Right hindlimb (tissue), 1 donor: ENCODE measurements at places on chromosomes 4 and X.

DNA sequence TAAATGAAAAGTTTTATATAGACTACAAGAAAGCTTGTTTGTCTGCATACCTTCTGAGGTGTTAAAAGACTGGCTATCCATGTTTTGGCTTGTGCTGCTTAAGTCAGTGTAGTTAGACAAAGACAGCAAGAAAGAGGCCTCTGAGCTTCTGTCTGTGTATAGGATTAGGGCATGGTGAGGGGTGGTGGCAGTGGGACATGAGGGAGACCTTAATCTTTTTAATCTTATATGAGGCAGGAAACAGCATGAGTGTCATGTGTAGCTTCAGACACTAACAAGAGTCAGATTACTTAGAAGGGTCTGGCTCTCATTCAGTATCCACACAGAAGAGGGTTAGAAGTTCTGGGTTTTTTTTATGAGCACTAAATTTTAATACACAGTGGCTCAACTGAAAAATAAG, 213.3 kb downstream of the GABRG1 start:
- no peak for DNase-seq

DNA sequence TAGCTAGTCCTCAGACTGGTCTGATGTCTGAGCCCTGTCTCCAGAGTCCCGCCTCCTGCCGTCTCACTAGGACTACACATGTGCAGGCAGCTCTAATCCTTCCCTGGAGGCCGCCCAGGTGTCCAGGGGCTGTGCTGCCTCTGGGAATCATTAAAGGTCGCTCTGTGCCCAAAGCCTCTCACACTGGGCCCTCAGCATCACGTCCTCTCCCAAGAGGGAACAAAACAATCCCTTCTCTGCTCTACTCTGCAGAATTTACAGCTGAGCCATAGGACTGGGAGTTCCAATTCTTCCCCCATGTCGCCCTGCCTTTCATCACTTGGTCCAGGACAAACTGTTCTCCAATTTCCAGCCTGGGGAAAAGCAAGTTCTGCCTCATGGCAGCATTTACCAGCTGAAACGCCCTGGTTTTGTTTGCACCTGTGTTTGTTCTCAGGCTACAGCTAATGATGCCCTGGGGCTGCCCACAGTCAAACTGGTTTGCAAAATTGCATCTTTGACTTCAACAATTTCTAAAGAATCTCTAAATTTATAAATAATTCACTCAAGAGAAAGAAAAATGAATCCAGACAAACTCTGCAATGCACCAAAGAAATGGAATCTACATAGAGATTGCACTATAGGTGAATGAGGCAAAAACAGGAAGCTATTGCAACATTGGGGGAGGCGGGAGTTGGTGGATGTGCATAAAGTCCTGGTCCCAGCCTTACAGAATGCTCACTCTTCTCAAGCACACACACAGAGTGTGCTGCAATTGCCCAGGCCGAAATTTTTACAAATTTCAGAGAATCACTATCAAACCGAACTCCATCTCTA, 7.2 kb upstream of the MRFAP1 start:
- DNase-seq = no peak

- DNase-seq = no peak
These were observed 7.6 kb upstream of the SOWAHB start for GRCh38 chr4:76905521-76905920.

- no peak for DNase-seq
These were observed 131.9 kb downstream of the ANXA5 start for GRCh38 chr4:121564840-121565375.

- no peak for DNase-seq
These were observed 175.4 kb upstream of the MBNL3 start for GRCh38 chrX:132664273-132664672.

DNA sequence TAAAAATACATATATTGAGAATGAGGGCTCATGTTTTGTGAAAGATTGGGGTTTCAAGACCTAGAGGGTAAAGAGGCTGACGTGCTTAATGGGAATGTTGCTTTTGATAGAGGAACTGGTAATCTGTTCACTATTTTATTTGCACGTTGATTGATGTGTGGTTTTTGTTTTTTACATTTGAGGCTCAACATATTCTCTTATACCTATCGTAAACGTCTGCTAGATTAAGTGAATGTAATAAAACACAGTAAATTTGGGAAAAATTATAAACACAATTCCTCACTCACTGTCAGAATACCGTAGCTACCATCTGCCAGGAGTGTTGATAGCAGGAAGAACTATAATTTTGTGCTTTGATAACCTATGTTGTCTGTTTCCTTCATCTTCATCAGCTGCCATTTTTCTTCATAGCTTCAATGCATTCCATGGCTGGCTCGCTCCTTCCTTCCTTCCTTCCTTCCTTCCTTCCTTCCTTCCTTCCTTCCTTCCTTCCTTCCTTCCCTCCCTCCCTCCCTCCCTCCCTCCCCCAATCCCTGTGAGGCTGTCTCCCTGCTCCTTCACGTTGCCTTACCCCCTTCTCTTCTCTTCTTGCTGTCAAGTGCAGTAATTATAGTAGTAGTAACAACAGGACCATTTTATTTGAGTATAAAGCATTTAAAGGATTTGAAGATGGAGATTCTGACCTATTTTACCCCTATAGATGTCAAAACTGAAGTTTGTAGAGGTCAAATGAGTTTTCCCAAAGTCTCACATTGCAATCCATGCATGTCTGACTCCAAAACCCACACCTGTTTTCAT, 20.3 kb downstream of the KIT start:
- no peak for DNase-seq

GRCh38 chrX:46636223-46636622, 62.7 kb downstream of the CHST7 start:
- DNase-seq = no peak

DNA sequence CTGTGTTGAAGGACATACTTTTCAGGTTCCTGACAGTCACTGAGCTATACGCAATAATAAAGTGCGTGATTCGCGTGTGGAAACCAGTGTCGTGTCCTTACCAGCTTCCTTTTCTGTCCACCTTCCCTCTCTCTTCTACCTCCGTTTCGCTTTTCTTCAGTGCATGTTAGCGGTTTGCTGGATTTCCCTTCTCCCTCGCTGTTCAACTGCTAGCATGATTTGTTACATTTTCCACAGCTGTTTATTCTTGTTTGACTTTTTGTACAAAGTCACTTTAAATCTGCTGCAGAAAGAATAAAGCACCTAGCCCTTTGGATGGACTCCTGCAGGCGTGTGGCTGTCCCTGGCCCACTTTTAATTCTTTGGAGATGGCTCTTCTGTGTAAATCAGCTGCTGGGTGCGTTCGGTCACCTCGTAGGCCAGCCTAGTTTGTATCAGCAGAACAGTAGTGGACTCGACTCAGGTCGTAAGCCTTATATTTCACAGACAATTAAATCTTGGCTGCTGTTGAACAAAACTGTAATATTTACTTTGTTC, 8.9 kb upstream of the HAND2 start:
- DNase-seq = no peak

DNA sequence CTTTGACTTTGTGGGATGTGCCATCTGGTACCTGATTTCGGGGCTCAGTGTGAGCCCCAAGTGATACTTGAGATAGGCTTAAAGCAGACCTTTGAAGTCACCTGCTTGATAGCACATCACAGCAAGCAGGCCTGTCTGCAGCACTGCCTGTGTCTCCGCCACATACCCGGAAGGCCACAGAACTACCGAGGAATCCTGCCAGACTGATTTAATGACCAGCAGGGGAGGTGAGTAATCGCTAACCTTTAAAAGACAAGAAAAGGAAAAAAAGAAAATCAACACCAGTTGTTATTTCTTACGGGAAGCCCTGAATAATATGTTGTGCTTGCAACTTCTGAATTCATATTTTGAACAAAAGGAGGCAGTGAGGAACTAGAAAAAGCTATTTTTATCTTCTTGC, 6.8 kb downstream of the PTCHD1 start:
- no peak for DNase-seq

- DNase-seq = no peak
These were observed 1.2 kb upstream of the CNKSR2 start for GRCh38 chrX:21373001-21373400.

DNA sequence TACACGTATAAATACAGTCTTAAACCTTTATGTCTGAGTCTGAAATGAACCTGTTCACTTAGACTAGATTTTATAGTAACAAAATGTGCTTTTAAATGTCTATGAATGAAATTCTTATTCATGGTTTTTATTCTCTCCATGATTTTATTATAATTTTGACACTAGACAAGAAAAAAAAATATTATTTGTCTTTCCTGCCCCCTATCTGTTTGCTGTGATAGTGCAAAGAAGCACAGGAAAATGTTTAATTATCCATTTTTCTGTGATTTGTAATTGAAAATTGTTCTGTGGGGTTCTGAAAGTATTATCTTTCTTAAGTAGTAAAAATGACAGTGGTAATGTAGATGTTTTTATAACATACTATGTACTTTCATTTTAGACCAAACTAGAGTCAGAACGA, 52.0 kb downstream of the INTS6L start:
- no peak for DNase-seq

DNA sequence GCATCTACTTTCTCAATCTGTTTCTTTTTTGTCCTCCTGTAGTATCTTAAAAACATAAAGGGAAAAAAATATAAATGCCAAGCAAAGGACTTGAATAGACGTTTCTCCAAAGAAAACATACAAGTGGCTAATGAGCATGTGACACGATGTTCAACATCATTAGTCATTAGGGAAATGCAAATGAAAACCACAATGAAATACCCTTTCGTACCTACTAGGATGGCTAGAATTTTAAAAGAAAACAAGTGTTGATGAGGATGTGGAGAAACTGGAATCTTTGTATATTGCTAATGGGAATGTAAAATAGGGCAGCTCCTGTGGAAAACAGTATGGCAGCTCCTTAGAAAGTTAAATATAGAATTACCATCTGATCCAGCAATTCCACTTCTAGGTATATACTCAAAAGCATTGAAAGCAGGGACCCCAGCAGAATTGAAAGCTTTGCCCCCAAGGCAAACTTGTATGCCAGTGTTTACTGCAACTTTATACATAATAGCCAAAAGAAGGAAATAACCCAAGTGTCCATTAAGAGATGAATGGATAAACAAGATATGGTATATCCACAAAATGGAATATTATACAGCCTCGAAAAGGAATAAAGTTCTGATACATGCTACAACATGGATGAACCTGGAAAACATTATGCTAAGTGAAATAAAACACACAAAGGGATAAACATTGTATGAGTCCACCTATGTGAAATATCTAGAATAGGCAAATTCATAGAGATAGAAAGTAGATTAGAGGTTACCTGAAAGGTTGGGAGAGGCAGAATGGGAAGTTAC, 138.3 kb downstream of the SH3KBP1 start:
- DNase-seq = no peak

DNA sequence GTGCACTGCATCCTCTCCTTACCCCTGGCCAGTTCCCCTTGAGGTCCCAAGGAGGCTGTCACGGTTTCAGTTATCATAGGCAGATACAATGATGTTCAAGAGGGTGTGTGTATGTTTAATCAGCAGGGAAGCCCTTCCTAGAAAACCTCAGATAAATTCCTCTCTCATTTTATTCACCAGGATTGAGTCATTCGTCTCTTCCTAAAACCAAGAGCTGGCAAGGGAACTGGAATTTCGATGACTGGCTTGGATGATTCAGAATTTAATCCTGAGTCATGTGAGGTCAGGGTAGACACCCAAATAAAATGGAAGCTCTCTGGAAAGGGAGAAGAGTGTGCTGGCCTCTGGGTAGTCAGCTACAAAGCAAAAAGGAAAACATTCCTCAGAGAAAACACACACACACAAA, 106.2 kb upstream of the RAPGEF2 start:
- DNase-seq = peak; percentile 23

DNA sequence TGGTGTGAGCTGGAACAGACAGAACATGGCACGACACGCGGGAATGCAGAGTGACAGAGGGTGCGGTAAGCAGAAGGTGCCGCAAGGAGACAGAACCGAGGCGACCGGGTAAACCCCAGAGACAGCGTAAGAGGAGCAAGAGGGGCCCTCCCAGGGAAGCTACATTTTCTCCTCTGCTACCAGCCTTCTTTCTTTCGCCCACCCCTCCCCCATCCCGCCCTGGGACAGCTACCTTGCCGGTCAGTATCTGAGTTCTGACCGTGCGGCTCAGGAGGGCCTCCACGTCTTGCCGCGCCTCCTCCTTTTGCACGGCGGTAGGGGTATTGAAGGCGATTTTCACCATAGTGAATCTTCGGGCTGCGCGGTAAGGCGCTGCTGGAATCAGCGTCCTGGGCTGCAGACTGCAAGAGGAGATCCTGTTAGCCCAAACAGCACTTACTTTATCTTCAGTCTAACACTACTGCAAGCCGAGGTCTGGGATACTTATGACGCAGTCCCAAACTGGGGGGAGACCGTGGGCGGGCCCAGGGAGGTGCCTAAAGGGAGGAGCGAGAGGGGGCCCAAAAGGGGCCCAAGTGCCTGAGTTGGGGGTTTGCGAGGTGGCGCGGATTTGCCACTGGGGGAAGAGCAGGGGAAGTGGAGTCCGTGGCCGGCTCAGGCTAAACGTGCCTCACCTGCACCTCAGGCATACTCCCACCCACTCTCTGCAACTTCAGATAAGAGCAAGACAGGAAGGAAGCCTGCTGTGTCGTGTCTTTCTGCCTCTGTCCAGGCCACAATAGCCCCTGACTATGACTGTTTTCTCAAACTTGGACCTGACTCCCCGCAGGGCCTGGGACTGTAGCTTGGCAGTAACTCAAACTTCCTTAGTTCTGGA, at the start of gene ITM2A:
TSS of gene ITM2A (minus strand) at position 462 of the 877 bp plus-strand sequence. CDS start at position 343, 119 bp downstream.
- peak; percentile 79 for DNase-seq

DNA sequence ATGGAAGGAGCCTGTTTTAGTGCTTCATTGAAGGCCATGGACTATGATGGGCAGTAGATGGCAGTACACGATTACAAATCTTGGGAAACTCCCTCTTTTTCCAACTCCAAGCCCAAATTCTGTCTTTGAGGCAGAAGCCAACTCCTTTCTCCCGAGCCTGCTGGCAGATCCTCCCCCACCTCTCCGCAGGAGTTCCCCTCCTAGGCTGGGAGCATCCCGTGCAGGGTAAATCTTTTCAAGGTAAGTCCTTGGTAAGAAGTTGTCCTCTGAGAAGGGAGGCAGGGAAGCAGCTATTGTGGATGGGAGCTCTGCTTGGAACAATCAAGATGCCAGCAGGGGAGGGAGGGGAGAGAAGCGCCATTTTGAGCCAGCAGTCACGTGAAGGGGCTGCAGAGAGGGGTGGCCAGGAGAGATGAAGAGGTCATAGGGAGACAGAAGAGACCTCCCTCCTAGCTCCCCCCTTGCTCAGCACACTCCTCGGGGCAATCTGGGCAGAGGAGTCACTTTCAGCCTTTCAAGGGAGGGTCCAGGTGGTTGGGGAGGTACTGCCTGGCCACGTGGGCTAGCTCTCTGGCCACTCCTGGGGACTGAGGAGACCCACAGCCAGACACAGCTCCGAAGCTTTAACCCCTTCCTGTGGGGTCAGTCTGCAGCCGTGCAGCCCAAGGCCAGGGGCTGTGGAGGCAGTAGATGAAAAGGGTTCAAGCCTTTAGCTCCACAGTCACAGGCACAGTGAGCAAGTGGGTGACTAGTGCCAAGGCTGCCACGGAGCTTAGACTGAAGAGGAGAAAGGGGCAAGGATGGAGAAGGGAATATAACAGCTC, 9.6 kb downstream of the CC2D2A start:
- peak; percentile 90 for DNase-seq

DNA sequence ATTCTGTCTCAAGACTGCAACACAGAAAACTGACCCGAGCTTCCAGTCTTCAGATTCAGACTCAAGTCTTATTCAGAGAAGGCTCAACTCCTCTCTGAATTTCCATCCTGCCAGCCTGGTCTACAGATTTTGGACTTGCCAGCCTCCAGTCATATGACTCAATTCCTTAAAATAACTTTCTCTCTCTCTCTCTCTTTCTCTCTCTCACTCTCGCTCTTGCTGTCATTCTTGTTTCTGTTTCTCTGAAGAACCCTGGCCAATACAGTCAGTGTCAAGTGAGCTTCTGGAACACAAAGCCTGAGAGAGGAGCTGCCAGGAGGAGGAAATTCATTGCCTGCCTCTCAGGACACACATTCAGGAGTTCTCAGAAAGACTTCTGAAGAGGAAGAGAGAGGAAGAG, 154.9 kb downstream of the PARM1 start:
- DNase-seq = no peak

GRCh38 chrX:51851507-51852085, 41.8 kb upstream of the MAGED1 start:
- DNase-seq = no peak
